ENCODE measurements at places on chromosomes 7 and 10.

GRCh38 chr7:96045919-96046318 is 273.6 kb downstream of the DYNC1I1 start:
- DNase-seq: no peak

GRCh38 chr10:125016123-125016522 is 74.2 kb downstream of the ZRANB1 start:
- DNase-seq: no peak

GRCh38 chr7:27163288-27164044 is 1.9 kb downstream of the HOXA9 start:
- peak; percentile 41 for DNase-seq

DNA sequence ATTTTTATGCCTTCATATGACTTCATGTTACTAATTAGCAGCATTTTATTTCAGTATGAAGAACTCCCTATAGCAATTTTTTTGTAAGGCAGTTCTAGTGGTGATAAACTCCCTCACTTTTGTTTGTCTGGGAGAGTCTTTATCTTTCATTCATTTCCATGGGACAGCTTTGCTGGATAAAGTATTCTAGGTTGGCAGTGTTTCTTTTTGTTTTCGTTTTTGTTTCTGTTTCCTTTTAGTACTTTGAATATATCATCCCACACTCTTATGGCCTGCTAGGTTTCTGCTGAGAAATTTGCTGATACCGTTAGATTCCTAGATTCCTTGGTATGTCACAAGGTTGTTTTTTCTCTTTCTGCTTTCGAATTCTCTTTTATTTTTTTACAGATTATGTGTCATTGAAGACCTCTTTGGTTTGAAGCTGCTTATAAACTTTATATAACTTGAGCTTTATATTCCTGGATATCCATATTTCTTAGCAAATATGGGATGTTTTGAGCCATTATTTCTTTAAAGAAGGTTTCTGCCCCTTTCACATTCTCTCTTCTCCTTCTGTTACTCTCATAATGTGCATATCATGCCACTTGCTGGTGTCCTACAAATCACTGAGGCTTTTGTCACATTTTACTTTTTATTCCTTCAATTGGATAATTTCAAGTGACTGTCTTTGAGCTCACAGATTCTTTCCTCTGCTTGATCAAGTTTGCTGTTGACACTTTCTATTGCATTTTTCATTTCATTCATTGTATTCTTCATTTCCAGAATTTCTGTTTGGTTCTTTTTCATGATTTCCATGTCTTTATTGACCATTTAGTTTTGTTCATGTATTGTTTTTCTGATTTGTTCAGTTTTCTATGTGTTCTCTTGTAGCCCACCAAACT is 28.9 kb upstream of the AHR start:
- no peak for DNase-seq

DNA sequence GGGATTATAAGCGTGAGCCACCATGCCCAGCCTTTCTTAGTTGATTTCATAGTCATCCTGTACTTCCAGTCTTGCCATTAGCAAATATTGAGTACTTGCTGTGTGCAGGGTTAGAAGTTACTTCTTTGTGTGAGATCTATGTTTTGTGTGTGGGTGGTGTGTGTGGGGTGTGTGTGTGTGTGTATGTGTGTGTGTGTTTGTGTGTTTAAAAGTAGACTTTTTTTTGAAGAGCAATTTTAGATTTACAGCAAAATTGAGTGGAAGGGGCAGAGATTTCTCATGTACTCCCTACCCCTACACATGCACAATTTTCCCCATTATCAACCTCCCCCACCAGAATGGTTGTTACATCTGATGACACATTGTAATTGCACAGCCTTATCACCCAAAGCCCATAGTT is 48.2 kb downstream of the KAT6B start:
- DNase-seq: no peak

- no peak for DNase-seq
These were observed 61.3 kb upstream of the EBF3 start for GRCh38 chr10:130025326-130025725.

DNA sequence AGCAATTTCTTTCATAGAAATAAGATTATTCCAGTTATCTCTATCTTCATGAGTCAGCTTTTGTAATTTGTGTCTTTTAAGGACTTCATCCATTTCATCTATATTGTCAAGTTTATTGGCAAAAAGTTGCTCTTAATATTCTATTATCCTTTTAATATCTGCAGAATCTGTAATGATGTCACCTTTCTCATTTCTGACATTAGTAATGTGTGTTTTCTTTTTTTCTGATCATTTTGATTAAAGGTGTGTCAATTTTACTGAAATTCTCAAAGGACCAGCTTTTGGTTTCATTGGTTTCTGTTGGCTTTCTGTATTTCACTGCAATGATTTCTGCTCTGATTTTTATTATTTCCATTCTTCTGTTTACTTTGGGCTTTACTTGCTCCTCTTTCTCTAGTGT is 17.9 kb upstream of the OR2AE1 start:
- no peak for DNase-seq

- DNase-seq: peak; percentile 97
These were observed 47.1 kb upstream of the UCN3 start for GRCh38 chr10:5317547-5318107.

- DNase-seq: no peak
These were observed 181.6 kb upstream of the LRGUK start for GRCh38 chr7:133945497-133945896.

GRCh38 chr7:24401628-24402593 is 117.9 kb downstream of the NPY start:
- peak; percentile 62 for DNase-seq

- DNase-seq: no peak
These were observed 365.2 kb downstream of the PLXDC2 start for GRCh38 chr10:20181434-20181833.

- no peak for DNase-seq
These were observed 50.0 kb downstream of the NKX6-2 start for GRCh38 chr10:132735923-132736391.

DNA sequence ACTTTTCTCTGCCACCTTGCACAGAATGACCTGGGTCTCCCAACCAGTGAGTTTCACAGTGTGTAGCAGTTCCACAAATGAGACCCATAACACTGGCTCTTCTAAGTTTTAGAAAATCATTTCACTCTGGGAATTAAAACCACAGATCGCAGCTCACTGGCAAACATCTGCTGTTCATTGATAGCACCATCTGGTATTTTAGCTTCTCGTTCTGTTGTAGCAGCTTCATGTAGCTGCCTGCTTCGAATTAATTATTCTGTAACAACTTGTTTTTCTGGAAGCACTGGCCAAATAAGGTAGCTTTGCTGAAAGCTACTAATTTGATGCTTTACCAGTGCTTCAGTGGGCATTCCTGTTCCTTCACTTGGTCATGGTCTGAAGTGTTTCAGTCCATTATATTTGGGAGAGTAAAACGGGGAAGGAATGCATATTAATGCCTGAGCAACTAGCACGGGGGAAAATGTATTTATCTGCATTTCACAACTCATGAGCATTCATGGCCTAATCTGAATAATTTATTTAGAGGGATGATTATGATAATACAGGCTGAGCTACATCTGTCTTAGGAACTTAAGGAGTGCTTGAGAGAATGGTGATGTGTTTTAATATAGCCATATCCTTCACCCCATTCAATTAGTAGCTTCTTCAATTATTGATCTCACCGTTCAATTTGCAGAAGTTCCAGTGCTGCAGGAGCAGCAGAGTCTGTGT is 447.4 kb downstream of the XPNPEP1 start:
- no peak for DNase-seq

GRCh38 chr7:106345421-106346166 is 60.8 kb upstream of the NAMPT start:
- DNase-seq: no peak

DNA sequence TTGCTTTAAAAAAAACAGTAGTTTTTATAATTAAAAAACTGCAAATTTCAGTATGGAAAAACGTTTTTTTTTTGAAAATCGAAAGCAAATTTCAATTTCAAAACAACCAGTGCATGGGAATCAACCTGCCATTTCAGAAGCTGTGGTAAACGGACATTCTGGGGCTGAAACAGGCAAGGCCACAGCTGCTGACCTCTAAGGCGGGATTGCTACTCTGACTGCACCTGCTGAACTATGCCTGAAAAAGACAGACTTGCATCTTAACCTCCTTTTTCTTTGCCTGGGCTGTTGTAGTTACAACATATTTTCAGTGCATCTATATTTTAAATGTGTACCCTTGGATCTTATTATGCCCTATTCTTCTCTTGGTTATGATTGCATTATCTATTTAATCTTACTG is 303.0 kb upstream of the SP8 start:
- no peak for DNase-seq

GRCh38 chr7:68684996-68685395 is 913.3 kb upstream of the AUTS2 start:
- DNase-seq: no peak
